Uterus (tissue), 4 donors: ENCODE measurements at places on chromosomes 2 and 18.

DNA sequence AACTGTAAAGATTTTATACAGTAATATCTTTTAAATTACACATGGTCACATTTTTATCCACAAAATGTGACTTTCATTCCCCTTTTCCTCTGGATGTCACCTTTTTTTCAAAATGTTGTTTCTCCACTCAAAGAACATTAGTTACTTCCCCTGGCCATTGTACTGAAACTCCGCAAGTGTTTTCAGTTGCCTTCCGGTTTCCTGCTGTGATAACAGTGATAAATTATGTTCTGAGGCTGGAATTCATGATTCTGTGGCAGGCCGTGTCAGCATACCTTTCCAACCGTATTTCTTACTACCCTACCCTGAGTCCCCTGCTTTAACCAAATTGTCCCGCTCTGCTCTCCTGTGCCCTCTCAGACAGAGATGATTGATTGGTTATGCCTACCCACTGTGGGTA lies 53.5 kb downstream of the MGAT5 start:
- no peak for DNase-seq

DNA sequence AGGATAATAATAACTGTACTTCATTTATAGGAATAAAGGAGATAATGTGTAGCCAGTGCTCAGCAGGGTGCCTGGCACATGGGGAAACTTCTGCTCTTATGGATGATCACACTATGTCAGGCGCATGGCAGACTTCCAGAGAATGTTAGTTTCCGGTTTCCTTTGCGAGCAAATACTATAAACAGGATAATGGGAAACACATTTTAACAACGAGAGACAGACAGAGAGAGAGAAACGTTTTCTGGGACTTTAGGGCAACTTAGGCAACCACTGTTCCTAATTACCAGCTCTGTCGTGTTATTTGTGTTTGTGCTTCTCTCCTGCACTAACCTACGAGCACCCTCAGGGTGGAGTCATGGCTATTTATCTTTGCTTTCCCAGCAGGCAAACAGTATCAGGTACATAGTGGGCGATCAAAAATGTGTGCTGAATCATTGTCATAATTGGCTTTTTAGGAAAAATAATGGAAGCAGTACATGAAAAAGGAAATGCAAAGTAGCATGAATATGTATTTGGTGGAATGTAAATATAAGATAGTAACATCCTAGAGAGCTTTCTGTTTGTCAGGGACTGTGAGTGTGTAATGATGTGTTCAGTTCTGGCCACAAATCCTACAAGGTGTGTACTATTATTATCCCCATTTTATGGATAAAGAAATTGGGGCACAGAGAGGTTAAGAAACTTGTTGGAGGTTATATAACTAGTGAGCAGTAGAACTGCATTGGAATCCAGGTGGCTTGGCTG lies 36.8 kb upstream of the IGFBP2 start:
- peak; percentile 55 for DNase-seq

DNA sequence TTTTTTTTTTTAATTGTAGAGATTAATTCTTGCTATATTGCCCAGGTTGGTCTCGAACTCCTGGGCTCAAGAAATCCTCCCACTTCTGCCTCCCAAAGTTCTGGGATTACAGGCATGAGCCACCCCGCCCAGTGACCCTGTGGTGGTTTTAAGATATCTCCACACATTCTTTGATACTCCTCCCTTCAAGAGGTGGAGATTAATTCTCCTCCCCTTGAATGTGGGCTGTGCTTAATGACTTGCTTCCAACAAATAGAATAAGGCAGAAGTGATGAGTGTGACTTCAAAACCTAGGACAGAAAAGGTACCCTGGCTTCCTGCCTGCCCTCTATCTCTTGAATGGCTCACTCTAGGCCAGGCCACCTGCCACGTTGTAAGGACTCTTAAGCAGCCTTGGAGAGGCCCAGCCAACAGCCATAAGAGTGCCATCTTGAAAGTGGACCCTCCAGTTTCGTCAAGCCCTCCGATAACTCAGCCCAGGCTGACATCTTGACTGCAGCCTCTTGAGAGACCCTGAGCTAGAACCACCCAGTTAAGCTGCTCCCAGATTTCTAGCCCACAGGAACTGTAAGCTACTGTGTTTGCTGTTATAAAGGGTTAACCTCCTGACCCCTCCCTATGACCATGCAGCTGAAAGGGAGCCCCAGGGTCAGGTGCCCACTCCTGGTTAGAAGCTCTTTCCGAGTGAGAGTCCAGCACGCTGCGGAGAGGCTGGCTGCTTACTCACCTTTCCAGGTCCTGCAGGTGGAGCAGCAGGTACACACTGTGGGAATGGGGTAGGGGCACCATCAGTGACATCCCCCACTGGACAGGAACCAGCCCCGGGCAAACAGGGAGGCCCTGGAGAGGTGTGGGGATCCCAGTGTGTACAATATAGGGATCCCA lies 27.6 kb downstream of the MRPL35 start:
- DNase-seq: no peak

GRCh38 chr18:10718809-10719208 lies 193.0 kb downstream of the NAPG start:
- no peak for DNase-seq

GRCh38 chr18:59915606-59916005 lies 15.8 kb downstream of the PMAIP1 start:
- DNase-seq: no peak

DNA sequence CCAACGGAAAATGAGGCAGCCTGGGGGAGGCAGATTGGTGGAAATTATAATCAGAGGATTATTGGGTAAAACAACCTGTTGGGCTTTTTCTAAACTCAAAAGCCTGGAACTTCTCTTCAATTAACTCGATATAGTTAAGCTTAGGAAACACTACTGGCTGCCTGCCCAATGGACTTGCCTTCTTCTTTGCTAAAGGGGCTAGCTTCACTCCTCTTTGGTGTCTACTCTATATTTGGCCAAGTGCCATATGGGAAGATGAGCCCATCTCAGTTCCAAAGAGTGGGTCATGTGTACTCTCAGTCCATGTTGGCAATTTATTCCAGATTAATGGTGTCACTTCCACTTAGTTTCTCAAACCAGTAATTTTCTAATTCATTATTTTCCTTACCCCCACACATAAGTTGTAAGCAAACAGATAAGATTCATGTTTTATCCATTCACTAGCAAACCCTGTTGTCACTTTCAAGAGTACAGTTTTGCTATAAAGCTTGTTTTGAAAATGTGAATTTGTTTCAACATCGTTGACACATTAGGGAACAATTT lies 34.3 kb downstream of the DARS1 start:
- no peak for DNase-seq

GRCh38 chr18:48679236-48679635 lies 140.4 kb downstream of the CTIF start:
- DNase-seq: no peak

- peak; percentile 29 for DNase-seq
Observed at GRCh38 chr18:3710712-3711301, 260.8 kb downstream of the TGIF1 start.

- no peak for DNase-seq
Observed at GRCh38 chr2:20130821-20131645, 79.6 kb upstream of the LAPTM4A start.

DNA sequence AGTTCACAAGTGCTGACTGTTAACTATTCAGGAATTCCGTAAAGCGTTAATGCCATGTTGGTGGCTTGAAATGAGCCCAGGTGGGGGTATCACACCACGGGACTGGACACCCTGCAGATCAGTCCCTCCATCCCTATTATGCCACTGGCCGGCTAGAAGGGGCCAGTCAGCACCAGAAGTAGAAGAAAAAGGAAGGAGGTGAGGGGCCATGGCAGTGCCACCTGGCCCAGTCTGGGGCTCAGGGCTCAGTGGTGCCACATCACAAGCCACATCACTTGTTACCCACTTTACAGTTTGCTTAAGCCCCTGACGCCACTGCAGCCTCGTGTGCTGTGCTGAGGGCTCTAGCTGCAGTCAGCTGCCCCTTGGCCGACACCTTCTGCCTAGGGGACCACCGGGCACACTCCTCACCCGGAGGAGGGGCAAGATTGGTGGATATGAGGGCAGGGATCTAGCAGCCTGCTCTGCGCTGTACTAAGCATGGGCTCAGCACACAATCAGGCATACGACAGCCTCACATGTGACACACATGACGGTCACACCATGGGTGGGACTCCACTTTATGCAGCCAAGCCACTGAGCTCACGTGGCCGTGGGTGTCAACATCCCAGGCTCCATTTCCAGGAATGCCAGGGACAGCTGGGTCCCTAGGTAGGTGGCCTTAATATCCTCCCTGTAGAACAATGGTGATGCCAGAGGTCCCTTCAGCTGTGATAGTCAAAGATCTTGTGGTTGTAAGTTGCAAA lies 3.6 kb downstream of the LIMS2 start:
- no peak for DNase-seq

DNA sequence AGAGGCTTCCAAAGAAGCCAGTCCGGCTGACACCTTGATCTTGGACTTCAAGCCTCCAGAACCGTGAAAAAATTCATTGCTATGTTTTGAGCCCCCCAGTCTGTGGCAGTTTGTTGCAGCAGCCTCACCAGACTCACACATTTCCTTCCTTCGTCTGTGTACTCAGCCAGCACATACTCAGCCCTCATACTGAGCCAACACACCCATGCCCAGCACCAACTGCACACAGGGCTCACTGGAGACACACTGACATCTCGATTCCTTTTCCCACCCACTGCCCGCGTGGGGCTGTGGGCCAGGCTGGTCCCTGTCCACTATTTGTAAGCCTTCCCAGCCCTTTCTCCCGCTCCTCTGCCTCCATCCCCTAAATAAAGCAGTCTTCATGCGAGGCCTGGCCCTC lies 24.1 kb upstream of the NMUR1 start:
- no peak for DNase-seq

- no peak for DNase-seq
Observed at GRCh38 chr2:47503481-47504070, 100.6 kb downstream of the MSH2 start.

DNA sequence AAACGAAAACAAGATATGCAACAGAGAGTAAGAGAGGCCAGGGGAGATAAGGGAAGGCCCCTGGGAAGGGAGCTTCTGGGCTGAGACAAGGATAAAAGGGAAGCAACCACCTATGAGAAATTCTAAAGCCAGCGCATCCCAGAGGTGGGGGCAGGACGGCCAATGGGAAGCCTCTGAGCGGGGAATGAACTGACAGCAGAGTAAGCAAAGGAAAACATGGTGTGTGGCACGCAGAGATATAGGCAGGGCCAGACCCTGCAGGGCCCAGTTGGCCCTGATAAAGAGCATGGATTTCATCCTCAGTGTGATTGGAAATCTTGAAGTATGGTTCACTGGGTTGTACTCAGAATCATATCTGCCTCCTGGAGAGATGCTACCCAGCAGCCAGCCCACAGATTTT lies 78.7 kb downstream of the IRS1 start:
- DNase-seq: no peak

- DNase-seq: no peak
Observed at GRCh38 chr2:159938395-159938794, 124.0 kb downstream of the PLA2R1 start.

GRCh38 chr18:54023471-54023870 lies 201.0 kb downstream of the MBD2 start:
- DNase-seq: no peak

- no peak for DNase-seq
Observed at GRCh38 chr2:195838002-195838401, 181.0 kb downstream of the SLC39A10 start.

DNA sequence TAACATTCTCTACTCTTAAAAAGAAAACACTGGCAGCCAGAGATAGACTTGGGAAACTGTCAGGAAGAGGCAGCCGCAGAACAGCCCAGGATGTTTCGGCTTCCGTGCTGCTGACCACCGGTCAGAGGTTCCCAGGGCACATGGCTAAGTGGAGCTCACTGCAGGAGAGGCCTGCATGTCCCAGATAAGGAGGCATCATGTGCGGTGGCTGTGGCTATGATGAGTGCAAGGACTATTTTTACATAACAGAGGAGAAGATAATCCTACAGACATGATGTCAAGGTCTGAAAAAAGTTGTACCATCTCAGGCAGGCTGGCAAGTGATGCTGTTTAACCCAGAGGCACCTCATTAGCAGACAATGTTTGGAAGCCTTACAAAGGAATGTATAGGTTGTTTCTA lies 252.3 kb downstream of the CYRIA start:
- DNase-seq: no peak

- DNase-seq: no peak
Observed at GRCh38 chr2:54079331-54079730, 36.1 kb upstream of the ACYP2 start.

- DNase-seq: no peak
Observed at GRCh38 chr2:239039479-239039861, 191.6 kb downstream of the TWIST2 start.

GRCh38 chr2:150470435-150470834 lies 17.0 kb downstream of the RND3 start:
- DNase-seq: no peak

GRCh38 chr2:15762449-15762848 lies 170.8 kb downstream of the DDX1 start:
- DNase-seq: no peak

DNA sequence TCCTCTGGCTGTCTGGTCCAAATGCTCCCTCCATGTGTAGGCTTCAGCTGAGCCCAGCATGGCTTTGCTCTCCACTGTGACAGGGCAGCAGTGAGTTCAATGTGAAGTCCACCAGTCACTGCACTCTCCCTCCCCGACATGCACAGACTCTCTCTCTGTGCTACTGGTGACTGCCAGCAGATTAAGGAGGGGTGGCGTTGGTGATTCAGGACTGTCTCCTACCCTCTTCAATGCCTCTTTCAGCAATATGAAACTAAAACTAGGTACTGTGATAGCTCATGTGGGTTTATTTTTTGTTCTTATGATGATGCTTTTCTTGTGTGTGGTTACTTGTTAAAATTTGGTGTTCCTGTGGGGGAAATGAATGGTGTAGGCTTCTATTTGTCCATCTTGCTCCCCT lies 201.0 kb upstream of the RBMS1 start:
- no peak for DNase-seq

GRCh38 chr18:63192885-63193349 lies 126.7 kb downstream of the BCL2 start:
- no peak for DNase-seq
